ENCODE measurements at places on chromosomes 3 and 15.

GRCh38 chr15:75705854-75706681 is 6.6 kb downstream of the CSPG4 start:
- DNase-seq = no peak

DNA sequence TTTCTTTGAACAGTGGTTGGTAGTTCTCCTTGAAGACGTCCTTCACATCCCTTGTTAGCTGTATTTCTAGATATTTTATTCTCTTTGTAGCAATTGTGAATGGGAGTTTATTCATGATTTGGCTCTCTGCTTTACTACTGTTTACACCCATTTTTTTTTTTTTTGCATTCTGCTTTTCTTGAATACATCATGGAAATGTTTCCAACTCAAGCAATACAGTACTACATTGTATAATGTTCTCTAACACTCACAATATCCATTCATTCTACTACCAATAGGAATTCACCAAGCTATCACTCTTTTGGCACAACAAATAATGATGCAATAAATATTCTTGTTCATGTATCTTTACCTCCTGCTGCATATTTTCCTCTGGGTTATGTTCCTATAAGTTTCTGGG is 801.7 kb downstream of the NTRK3 start:
- DNase-seq = no peak

DNA sequence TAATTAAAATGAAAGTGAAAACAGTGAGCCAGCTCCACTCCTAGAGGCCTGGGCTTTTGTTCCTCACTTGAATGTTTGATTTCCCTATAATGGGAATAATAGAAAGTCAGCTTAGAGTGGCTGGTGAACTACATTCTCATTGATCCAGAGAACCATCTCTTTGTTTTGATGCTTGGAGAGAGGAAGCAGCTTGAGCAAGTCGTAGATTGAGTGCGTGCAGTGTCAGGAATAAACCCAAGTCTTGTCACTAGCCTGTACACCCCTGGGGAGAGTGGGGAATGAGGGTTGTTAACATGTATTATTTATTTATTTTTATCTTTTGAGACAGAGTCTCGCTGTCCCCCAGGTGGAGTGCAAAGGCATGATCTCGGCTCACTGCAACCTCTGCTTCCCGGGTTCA is 885 bp upstream of the LSG1 start:
- no peak for DNase-seq

- DNase-seq = peak; percentile 26
Observed at GRCh38 chr3:191269289-191270085, 59.7 kb upstream of the CCDC50 start.

GRCh38 chr15:31350771-31351170 is 24.1 kb downstream of the KLF13 start:
- DNase-seq = no peak

- DNase-seq = no peak
Observed at GRCh38 chr3:56595975-56596840, 39.2 kb downstream of the CCDC66 start.

DNA sequence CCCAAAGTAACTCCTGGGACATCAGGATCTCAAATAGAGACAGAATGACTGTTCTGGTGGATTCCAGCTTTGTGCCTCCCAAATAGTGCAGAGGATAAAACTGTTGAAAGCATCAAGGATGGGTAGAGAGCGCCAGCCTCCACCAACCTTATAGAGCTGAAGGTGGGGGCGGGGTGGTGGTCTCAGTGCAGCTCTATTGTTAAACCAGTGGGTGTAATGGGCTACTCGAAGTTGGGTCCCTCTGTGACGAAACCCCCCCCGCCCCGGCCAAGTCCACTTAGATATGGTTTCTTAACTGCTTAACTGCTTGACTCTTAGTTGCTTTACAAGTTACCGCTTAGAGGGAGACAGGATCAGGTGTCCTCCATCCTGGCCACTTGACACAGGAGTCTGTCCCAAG is 22.7 kb downstream of the DHX30 start:
- no peak for DNase-seq

GRCh38 chr3:24521420-24522145 is 26.9 kb upstream of the THRB start:
- DNase-seq = no peak

- no peak for DNase-seq
Observed at GRCh38 chr3:108744762-108745161, 12.4 kb downstream of the RETNLB start.

DNA sequence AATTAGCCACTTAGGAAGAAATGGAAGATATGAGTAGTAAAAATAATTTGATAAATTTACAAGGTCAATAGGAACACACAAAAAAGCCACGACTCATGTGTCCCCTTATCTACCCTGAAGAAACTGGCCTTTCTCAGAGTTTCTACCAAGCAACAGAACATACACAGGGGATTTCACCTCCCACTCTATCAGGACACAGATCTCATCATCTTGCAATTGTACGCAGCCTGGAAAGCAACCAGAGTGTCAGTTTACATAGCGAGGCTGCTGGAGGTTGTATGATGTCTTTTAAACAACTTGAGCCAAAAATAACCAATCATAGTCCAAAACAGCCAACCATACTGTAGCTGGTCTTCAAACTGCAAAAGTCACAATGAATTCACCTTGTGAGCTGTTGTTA is 19.7 kb upstream of the LMOD3 start:
- DNase-seq = no peak

- no peak for DNase-seq
Observed at GRCh38 chr3:124263168-124263567, 271.2 kb upstream of the ROPN1 start.

DNA sequence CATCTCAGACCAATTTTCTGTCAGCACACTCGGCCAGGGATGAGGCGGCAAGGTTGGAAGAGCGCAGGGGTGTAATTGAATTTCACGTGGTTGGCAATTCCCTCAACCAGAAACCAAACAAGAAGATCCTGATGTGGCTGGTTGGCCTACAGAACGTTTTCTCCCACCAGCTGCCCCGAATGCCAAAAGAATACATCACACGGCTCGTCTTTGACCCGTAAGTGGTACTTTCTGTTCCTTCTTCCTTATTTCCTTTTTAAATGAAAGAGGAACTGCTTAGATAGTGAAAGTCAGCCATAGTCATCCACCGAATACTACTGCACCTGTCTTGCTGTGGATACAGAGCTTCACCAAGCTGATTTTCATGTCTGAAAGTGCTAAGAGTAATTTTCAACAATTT is 60.1 kb downstream of the SGO1 start:
- peak; percentile 72 for DNase-seq

GRCh38 chr15:92075764-92076163 is 222.3 kb downstream of the SLCO3A1 start:
- DNase-seq = no peak

GRCh38 chr3:52440249-52440551 is 4.7 kb downstream of the SEMA3G start:
- DNase-seq = no peak

DNA sequence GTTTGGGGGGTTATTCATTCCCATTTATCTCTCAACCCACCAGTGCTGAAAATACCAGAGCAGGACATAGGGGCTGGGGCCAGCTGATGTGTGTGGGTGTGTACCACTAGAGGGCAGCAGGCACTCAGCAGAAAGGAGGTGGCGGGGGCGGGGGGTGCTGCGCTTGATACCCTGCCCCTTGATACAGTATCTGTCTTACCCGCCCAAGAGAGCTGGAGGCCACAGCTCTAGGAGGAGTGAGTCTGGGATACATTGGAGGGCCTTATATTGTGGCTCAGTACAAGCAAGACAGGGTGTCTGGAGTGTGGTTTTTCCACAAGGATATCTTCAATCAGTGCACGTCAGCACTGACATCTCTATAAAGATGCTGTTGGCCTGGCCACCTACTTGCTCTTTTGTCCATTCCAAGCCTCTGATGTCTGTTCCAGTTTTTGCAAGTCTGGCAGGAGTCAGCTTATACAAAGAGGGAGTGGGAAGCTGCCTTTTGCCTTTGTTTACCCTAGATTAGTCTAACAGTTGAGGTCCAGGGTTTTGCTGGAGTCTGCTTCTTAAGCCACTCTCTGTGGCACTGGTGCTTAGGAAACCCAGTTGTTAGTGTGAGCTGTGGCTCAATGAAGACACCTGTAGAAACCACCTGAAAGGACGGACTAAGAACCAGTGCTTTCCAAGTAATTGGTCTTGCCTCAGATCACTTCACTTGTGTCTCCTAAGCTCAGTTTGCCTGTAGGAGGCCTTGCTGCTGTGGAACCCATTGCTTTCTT is 1.5 kb upstream of the RBM15B start:
- peak; percentile 75 for DNase-seq

GRCh38 chr15:40102897-40103858 is 5.5 kb downstream of the BMF start:
- DNase-seq = no peak

DNA sequence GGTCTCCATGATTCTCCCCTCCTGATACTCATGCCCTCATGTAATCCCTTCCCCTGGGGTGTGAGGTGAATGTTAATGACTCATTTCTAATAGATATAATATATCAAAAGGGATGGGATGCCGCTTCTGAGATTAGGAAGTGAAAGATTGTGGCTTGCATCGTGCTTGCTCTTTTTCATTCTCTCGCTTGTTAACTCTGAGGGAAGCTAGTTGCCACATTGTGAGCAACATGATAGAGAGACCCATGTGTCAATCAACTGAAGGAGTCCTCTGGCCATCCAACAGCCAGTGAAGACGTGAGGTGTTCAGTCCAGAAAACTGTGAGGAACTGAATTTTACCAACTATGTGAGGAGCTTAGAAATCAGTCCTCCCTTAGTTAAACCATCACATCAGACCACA is 28.9 kb upstream of the DRD3 start:
- no peak for DNase-seq

GRCh38 chr3:183188895-183189462 is 26.4 kb upstream of the LAMP3 start:
- peak; percentile 63 for DNase-seq

- DNase-seq = no peak
Observed at GRCh38 chr3:180804916-180805315, 107.6 kb upstream of the FXR1 start.

- DNase-seq = no peak
Observed at GRCh38 chr15:56866803-56867202, 51.6 kb upstream of the TCF12 start.

DNA sequence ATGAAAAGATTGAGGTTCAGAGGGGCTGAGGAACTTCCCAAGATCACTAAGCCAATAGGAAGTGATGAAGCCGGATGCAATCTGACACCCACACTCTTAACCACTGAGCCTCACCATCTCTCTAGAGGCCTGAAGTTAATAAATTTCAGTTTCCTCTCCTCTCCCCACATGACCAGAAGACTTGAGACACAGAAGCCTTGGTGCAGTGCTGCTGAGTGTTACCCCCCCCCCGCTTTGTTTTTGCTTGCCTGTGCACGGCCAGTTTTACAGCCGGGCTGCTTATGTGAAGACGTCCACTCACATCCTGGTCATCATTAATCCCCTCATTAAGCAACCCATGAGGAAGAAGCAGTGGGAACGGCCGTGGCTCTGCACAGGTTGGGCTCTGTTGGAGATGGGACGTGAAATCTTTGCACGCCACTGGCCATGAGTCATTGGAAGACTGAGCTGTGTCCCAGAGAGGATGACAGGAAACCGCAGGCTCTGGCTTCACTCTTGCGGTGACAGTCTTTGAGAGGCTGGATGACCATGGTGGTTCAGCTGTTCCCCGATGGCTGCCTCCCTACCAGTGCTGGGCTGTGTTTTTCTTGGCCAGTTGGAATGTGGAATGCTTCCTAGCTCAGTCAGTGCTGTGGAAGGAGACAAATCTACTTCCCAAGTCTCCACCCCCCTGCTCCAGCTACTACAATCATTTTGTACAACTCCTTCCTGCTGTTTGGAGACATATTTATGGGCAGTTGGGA is 232.6 kb upstream of the LRTM1 start:
- DNase-seq = no peak

DNA sequence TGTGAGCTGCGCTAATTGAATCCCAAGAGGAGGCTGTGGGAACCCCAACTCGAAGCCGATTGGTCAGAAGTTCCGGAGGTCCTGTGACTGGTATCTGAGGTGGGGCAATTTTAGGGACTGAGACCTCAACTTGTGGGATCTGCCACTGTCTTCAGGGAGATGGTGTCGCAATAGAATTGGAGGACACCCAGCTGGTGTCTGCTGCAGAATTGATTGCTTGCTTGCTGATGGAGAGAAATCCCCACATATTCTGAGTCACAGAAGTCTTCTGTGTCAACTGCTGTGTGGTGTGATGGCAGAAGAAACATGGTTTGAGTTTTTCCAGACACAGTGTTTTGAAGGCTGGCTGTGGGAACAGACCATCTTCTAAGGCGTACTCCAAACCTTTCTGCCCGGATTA is 99.7 kb upstream of the PLXNA1 start:
- DNase-seq = no peak

DNA sequence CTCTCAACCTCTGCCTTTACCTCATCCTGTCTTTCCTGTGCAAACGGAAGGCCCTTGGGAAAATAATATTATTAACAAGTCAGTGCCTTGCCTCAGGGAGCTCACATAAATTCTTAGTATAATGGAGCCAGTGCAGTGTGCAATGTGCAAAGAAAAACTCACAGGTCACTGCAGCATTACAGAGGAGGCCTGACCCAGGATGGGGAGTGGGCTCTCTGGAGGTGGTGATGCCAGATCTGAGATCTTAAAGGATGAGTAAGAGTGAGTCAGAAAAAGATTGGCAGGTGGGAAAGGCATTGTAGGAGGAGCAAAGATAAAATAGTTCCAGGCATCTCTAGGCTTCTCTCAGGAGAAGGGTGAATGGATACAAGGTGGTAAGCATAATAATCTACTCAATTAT is 185.6 kb upstream of the ADAMTS9 start:
- no peak for DNase-seq

GRCh38 chr3:46715507-46716175 is 2.0 kb downstream of the PRSS50 start:
- no peak for DNase-seq

- no peak for DNase-seq
Observed at GRCh38 chr15:79844221-79844620, 52.6 kb downstream of the MTHFS start.

DNA sequence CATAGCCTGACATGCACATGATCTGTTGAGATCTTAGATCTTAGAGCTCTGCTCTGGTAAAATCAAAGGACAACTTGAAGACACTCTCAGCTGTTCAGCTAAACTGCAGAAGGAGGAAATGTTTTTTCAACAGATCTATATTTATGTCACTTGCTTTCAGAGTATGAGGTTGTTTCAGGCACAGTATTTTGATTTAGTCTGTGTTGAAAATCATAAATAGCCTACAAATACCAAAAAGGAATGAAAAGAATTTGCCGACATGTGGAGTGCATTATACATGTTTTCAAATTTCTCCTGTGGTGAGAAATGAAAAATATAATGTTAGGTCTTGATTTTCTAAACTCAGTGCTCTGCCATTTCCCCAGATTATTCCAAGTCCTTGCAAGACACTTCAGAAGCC is 1118.4 kb downstream of the TBL1XR1 start:
- DNase-seq = no peak

- DNase-seq = no peak
Observed at GRCh38 chr15:70636540-70637165, 126.7 kb downstream of the UACA start.

DNA sequence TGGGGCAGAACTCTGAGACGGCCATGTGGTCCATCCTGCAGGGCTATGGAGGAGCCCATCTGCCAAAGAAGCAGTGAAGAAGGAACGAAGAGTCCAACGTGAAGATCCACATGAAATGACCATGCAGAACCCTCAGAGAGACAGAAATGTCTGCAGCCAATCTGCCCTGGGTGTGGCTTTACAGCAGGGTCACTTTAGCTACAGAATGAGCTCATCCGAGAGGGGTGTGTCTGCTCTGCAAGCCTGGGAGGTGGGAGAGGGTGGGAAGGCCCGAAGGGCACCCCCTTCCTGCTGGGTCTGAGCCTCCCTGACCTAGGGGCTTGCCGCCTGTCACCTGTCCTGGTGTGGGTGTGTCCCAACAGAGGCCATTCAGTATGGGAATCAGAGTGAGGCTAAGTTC is 176.3 kb downstream of the ATP10A start:
- no peak for DNase-seq

All from GM20000 (cell line).